CD8-positive, alpha-beta memory T cell (primary cell): ENCODE measurements at places on chromosomes 16 and 17.

- H3K27ac ChIP-seq = no peak overlapping the region
- no peak for DNase-seq
- H3K36me3 ChIP-seq = peaks cover 28% of the 10 kb centered on the region
Observed at GRCh38 chr16:74657870-74658642, 8.6 kb downstream of the RFWD3 start.

DNA sequence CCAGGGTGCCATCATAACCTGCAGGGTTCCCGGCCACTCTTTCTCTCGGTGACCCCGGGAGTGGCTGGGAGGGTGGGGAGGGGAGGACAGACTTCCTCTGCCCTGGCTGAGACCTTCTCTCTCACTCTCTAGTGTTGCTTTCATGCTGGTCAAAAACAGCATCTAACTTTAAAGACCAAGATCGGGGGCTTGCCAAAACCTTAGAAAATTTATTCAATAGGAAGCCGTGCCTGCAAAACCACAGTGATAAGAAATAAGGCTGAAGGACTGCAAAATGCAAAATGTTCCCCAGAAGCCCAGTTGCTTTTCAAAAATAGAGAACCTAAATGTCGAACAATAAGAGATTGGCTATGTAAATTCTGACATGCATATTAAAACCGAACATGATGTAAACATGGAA lies 344.0 kb downstream of the FOXL1 start:
- no peak overlapping the region for H3K27ac ChIP-seq
- no peak overlapping the region for H3K4me3 ChIP-seq
- no peaks in the 10 kb centered on the region for H3K27me3 ChIP-seq

- peaks cover 6% of the 10 kb centered on the region for H3K4me1 ChIP-seq
- H3K27ac ChIP-seq = no peak overlapping the region
- no peak for DNase-seq
Observed at GRCh38 chr16:68772030-68772681, 35.1 kb downstream of the CDH1 start.

DNA sequence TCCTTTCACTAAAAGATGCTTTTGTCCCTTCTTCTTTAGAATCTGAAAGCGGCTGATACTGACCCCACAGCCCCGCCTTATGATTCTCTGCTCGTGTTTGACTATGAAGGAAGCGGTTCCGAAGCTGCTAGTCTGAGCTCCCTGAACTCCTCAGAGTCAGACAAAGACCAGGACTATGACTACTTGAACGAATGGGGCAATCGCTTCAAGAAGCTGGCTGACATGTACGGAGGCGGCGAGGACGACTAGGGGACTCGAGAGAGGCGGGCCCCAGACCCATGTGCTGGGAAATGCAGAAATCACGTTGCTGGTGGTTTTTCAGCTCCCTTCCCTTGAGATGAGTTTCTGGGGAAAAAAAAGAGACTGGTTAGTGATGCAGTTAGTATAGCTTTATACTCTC lies 10.1 kb upstream of the TANGO6 start:
- H3K27me3 ChIP-seq = no peaks in the 10 kb centered on the region
- no peak overlapping the region for H3K27ac ChIP-seq
- no peaks in the 10 kb centered on the region for H3K4me1 ChIP-seq

DNA sequence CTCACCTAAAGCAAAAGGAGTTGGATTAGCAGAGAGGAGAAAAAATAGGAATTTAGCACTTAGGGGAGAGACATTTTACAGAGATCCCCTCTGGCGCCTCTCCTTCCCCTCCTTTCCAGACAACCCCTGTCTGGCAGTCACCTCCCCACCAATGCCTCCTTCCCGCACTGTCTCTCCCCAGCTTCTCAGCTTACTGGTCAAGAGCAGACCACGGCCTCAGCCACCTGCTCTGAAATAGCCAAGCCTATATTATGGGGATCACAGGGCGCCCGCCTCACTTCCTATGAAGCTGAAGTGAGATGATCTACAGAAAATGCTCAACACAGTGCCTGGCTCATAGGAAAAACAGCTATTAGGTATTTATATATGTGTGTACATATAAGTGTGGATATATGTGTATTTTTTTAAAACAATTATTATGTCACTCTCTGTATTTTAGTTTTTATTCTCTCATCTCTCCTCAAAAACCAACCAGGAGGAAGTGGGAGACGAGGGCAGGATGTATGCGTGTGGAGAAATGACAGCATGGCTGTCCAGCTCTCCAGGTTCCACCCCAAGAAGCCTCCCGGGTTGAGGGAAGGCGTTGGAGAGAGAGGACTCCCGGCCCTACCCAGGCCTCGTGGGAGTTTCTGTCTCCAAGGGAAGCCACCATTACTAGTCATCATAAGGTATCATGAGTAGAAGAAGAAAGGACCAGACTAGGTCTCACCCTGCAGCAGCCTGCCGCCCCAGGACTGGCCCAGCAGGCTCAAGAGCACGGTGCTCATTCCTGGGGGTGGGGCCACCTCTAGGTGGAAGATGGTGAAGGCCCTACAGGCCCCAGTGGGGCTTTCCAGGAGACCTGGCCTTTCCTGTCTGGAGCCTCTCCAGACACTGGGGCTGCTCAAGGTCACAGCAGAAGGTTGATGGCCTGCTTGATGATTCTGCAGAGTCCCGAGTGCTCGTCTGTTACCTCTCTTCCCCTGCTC lies 27.2 kb downstream of the MAP3K14 start:
- H3K4me1 ChIP-seq = peaks cover 12% of the 10 kb centered on the region
- H3K27me3 ChIP-seq = no peaks in the 10 kb centered on the region
- no peak for DNase-seq

DNA sequence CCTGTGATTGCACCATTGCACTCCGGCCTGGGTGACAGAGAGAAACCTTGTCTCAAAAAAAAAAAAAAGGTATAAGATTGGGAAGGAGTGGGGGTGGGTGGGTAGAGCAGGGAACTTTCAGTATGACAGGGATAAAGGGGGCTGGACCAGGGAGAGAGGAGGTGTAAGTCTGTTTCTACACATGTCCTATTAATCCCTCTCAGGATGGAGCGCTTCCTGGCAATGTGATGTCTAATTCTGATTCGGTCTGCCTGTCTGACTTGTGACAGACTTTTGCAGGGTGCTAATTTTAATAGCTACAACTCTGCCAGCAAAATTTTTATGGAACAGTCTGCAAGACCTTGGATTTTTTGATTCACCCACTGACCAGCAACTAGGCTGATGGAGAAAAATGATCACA lies 53.8 kb upstream of the SLC25A19 start:
- H3K4me3 ChIP-seq = peak overlapping the region; percentile 18
- DNase-seq = no peak
- no peaks in the 10 kb centered on the region for H3K36me3 ChIP-seq
- no peak overlapping the region for H3K27ac ChIP-seq
- H3K27me3 ChIP-seq = no peaks in the 10 kb centered on the region
- peaks cover 88% of the 10 kb centered on the region for H3K4me1 ChIP-seq

GRCh38 chr17:44941712-44942331 lies 5.8 kb downstream of the KIF18B start:
- H3K27me3 ChIP-seq = peaks cover 4% of the 10 kb centered on the region
- no peaks in the 10 kb centered on the region for H3K36me3 ChIP-seq
- no peak overlapping the region for H3K27ac ChIP-seq
- no peaks in the 10 kb centered on the region for H3K4me1 ChIP-seq
- no peak for DNase-seq

DNA sequence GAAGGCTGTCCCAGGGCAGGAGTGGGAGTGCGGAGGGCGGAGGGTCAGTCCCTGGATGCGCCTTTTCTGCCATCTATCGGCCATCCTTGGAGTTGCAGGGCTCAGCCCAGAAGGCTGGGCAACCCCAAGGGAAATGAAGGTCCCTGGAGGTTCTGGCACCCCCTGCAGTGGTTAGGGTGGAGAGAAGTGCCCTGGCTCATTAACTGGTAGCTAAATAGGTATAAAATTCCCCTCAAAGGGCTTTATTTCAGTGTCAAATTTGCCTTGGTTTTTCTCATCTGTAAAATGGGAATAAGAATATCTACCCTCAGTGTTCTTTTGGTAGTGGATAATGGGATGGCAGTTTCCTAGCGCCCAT lies 22.4 kb downstream of the C17orf75 start:
- H3K27ac ChIP-seq = no peak overlapping the region
- peaks cover 11% of the 10 kb centered on the region for H3K4me1 ChIP-seq
- no peaks in the 10 kb centered on the region for H3K27me3 ChIP-seq
- H3K36me3 ChIP-seq = no peaks in the 10 kb centered on the region
- no peak overlapping the region for H3K4me3 ChIP-seq

DNA sequence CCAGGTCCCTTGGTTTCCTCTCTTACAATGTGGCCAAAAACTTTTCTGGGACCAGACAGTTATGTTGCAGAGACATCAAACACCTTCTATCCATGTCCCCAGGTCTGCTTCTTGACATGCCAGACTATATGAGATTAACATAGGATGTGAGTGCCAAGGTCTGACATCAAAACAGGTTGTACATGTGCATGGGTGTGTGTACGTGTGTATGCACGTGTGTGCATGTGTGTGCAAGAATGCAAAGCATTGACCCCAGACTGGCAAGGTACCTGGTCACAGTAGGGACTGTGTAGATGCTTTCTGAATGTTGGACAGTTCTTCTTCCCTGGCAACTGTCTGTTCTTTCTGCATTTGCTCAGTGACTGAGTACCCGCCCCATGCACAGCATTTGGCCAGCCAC lies 85.6 kb downstream of the NDE1 start:
- no peaks in the 10 kb centered on the region for H3K4me1 ChIP-seq
- peaks cover 4% of the 10 kb centered on the region for H3K36me3 ChIP-seq
- no peak for DNase-seq
- no peak overlapping the region for H3K27ac ChIP-seq

GRCh38 chr16:2384426-2384825 lies 43.9 kb upstream of the ABCA3 start:
- H3K27ac ChIP-seq = no peak overlapping the region
- DNase-seq = no peak
- H3K27me3 ChIP-seq = no peaks in the 10 kb centered on the region
- no peaks in the 10 kb centered on the region for H3K4me1 ChIP-seq
- no peak overlapping the region for H3K4me3 ChIP-seq

DNA sequence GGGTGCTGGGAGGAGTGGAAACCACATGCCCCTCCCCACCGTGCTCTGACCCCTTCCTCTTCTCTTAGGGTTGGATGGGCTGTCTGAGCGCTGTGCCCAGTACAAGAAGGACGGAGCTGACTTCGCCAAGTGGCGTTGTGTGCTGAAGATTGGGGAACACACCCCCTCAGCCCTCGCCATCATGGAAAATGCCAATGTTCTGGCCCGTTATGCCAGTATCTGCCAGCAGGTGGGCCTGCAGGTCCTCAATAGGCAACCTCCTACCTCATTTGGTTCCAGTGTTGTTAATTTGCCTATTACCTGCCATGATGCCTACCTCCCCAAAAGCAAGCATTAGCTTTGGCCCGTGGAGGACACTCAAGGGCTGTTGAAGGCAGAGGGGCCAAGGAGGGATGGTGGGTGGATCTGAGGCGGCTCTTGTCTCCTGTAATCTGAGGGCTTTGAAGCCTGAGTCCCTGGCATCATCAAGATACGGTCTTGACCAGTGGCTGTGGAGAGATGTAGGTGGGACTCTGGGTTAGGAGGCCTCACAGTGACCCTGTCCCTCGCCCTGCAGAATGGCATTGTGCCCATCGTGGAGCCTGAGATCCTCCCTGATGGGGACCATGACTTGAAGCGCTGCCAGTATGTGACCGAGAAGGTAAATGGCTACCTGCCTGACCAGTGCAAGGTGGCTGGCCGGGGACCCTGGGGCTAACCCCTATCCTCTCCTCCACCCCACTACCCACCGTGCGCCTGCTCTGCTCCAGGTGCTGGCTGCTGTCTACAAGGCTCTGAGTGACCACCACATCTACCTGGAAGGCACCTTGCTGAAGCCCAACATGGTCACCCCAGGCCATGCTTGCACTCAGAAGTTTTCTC lies 3.4 kb downstream of the ALDOA start:
- DNase-seq = peak; percentile 50
- peaks cover 54% of the 10 kb centered on the region for H3K36me3 ChIP-seq
- H3K27ac ChIP-seq = peak overlapping the region; percentile 30
- peaks cover 36% of the 10 kb centered on the region for H3K4me1 ChIP-seq
- H3K4me3 ChIP-seq = no peak overlapping the region

DNA sequence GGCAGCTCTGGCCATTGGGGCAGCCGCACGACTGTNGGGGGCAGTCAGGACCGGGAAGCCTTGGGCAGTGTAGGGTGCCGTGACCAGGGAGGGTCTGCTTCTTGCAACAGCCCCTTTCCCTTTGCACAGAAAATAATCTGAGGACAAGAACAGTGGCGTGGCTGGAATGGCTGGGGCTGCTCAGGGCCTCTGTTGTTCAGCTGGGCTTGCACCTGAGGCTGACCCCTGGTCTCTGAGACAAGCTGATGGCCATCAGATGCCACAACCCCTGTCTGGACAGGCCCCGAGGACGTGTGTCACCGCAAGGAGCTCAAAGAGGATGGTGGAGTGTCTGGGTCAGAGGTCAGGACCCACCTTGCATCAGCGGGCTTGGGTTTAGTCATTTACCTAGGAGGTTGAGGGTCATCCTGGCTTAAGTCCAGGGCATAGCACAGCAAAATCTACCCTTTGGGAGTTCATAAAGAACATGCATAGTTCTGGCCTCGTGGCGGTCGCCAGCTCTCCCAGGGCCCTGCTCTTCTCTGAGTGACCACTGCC lies 46.9 kb downstream of the METRNL start:
- H3K36me3 ChIP-seq = no peaks in the 10 kb centered on the region
- DNase-seq = no peak
- H3K4me1 ChIP-seq = peaks cover 20% of the 10 kb centered on the region
- no peak overlapping the region for H3K27ac ChIP-seq
- peaks cover 12% of the 10 kb centered on the region for H3K27me3 ChIP-seq

DNA sequence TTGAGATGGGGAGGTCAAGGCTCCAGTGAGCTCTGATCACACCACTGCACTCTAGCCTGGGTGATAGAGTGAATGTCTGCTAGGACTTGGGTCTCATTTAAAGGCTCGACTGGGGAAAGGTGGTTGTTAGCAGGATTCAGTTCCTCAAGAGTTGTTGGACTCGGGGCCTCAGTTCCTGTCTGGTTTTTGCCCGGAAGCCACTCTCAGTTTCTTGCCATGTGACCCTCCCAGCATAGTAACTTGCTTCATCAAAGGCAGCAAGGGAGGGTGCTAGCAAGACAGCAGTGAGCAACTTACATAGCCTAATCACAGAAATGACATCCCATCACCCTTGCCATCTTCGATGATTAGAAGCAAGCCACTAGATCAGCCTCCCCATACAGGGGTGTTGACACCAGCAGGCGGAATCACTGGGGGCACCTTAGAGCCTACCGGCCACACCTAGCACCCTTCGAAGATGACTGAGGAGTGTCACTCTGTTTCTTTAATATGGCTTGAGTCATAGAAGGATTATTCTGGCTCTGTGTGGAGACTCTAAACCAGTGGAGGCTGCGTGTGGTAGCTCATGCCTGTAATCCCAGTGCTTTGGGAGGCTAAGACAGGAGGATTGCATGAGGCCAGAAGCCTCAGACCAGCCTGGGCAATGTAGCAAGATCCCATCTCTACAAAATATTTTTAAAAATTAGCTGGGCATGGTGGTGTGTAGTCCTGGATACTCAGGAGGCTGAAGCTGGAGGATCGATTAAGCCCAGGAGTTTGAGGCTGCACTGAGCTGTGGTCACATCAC lies 13.2 kb upstream of the SCNN1B start:
- no peaks in the 10 kb centered on the region for H3K27me3 ChIP-seq
- H3K36me3 ChIP-seq = no peaks in the 10 kb centered on the region
- no peaks in the 10 kb centered on the region for H3K4me1 ChIP-seq
- no peak for DNase-seq

GRCh38 chr17:43400943-43401717 lies 2.3 kb downstream of the ARL4D start:
- no peaks in the 10 kb centered on the region for H3K36me3 ChIP-seq
- H3K4me1 ChIP-seq = peaks cover 11% of the 10 kb centered on the region
- H3K27me3 ChIP-seq = no peaks in the 10 kb centered on the region
- DNase-seq = no peak
- H3K27ac ChIP-seq = no peak overlapping the region
- H3K4me3 ChIP-seq = no peak overlapping the region
